ENCODE measurements at places on chromosomes 11 and 22. TPM values are rescaled to one million over a fixed set of nuclear protein-coding genes. Genes with fewer than 3 reads are reported as not detected.
A peak's percentile ranks its signal among the peaks of the same experiment; 100 is the strongest.

GRCh38 chr11:94501522-94501921 is 7.7 kb downstream of the ANKRD49 start:
- DNase-seq = no peak

The TP53I11 gene
- total RNA-seq = 23.7 TPM

The CHADL gene
- not detected for total RNA-seq

DNA sequence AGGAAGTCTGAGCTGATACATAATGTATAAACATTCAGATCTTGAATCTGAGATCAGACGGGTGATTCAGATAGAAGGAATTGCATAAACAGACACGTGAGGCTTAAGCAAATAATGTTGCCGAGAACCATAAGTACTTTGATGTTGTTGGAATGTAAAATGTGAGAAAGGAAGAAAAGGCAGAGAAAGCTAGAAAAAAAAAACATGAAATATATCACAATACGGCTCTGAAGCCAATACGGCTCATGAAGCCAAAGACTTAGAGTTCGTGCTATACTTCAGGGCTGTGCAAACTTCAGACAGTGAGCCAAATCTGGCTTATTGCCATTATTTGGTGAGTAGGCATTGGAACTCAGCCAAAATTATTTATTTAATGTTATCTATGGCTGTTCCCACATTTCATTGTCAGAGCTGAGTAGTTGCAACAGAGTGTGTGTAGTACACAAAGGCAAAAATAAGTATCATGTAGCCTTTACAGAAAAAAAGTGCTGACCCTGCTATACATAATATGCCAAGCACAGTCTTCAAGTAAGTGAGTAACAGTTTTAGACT is 673.3 kb downstream of the CNTN5 start:
- peak; percentile 38 for DNase-seq

GRCh38 chr11:6411594-6412031 is 7.3 kb downstream of the APBB1 start:
- no peak for DNase-seq

DNA sequence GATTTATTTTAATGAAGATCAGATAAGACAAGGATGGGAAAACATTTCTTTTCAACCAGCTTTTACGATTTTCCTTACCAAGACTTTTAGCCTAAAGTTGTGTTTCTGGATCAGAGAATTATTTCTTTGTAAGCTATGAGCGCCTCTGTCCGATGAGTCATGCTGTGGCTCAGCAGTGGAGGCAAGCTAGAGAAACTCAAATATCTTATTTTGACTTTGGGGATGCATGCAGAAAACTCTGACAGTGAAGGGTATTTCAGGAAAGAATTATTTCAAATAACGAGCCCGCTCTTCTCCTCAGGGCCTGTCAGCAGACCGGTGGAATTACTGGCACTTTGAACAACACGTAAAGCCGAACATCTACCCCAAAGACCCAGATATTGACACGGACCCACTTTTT is 77.9 kb upstream of the OR5AK2 start:
- peak; percentile 46 for DNase-seq

The USP2 gene
- total RNA-seq = 0.17 TPM

DNA sequence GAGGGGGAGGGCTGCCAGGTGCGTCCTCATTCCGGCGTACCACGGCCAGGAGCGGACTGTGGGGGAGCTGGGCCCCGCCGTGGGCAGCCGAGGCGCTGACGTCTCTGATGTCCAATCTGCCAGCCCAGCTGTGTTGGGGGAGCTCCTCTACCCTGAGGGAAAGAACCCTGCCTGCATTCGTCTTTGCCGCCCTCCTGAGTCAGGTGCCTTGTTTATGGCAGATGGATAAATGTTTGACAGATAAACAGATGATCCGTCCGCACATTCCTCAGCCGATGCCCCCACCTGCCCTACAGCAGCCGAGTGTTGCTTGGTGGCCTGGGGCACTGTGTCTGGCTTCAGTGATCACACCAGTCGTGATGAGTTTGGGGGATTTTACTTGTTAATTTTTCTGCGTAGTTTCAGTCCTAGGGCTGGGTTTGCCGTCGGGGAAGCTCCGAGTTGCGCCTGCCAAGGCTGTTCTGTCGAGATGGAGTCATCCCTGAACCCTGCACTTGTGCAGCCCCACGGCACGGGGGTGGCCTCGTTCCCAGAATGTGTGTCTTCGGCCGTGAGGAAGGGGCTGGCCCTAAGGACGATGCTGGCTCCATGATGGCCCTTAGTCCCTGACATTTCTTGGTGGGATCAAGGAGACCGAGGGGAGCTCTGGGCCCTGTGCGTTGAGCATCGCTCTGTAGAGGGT is 1083.9 kb downstream of the BRD1 start:
- no peak for DNase-seq

The PKP3 gene
- 44.0 TPM for total RNA-seq

GRCh38 chr11:67492801-67493547 is 10.1 kb downstream of the AIP start:
- DNase-seq = no peak

The TEX12 gene
- total RNA-seq = not detected

DNA sequence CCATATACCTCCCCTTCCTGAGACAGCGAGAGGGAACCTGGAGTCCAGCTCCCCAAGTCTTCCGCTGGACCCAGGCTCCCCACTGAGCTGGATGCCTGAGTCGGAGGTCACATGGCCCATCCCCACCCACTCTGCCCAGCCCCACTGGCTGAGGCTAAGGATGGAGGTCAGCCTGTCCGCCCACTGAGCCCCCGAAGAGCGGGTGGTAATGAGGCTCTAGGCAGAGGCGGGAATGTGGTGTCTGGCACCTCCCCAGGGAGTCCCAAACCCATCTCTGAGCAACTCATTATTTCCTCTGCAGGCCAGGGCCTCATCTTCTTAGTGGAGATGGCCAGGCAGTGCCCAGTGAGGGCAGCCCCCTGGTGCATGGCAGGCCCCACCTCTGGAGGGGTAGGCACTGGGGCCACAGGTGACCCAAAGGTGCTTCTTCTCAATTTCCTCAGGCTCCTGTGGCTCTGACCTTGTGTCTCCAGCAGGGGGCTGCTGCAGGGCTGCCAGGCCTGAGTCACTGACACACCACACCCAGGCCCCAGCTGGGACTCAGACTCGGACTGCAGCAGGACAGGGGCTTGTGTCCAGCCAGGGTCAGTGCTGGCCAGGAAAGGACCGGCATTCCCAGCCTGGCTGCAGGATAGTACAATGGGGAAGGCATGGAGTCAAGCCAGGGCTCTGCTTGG is 10.2 kb upstream of the PDE2A start:
- peak; percentile 78 for DNase-seq

GRCh38 chr22:44745853-44746789 is 6.3 kb upstream of the ARHGAP8 start:
- DNase-seq = no peak

The C1QTNF4 gene
- not detected for total RNA-seq

The GALNT18 gene
- total RNA-seq = 5.7 TPM

The SLC22A9 gene
- total RNA-seq = not detected

The WNT7B gene
- 4.5 TPM for total RNA-seq

DNA sequence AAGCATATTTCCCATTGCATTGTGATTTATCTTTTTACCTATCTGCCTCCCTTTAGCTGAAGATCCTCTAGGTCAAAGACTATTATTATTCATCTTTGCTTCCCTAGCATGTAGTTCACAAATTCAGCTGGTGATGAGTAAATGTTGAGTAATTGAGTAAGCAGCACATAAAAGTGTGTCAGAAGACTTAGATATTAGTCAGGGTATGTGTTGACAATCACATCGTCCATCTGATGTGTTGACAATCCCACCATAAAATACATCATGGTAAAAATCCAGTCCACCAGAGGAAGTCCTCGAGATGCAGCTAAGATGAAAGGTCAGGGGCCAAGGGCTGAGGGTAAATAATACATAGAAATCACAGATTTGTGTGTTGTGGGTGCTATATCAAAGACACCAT is 22.9 kb upstream of the ABTB2 start:
- DNase-seq = peak; percentile 81

DNA sequence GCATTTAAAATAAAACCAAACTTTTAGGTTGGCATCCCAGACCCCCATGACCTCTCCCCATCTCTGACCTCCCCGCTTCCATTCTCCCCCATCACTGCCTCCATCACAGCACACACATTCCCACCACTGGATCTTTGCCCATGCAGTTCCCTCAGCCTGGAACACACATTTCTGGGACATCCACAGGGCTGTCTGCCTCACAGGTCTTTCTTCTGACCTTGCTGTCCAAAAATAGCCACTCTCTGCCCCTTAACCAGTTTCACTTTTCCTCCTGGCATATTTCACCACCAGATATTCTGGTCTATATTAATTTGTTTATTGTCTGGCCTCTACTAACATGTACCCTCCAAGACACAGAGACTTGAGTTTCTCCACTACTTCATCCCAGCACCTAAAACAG is 75.2 kb upstream of the PRDM11 start:
- DNase-seq = no peak

DNA sequence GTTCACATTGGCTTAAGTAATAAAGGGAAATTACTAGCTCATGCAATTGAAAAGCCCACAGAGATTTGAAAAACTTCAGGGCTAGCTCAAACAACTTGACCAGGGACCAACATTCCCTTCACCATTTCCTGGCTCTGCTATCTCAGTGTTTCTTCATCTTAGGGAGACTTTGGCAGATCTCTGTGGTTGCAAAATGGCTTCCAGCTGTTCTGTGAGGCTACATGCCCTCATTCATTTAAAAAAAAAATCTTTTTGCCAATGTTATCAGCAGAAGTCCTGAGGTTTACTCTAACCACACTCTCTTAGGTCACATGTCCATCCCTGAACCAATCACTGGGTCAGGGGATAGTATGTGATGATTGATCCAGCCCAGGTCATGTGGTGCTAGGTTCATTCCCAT is 13.9 kb upstream of the RASSF10 start:
- no peak for DNase-seq

GRCh38 chr11:33753304-33753967 is 17.2 kb upstream of the CD59 start:
- peak; percentile 39 for DNase-seq

DNA sequence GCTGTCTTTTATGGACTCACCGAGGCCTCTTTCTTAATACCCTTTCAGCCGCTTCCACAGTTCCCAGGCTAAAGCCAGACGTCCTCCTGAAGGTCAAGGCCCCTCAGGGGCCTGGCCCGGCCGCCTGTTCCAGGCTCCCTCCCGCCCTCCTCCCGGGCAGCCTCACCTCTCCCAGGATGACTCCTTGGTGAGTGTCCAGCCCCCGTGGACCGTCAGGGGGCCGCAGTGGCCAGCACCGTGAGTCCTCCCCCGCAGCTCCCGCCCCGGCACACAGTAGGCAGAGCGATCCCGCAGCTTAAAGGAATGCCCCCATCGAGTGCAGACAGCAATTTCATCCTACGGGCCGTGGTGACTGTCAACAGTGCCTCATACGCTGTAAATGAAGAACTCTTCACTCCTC is 32.9 kb downstream of the ELFN2 start:
- no peak for DNase-seq

The LMO2 gene
- total RNA-seq = 0.98 TPM

The CCDC89 gene
- total RNA-seq = 13.6 TPM

DNA sequence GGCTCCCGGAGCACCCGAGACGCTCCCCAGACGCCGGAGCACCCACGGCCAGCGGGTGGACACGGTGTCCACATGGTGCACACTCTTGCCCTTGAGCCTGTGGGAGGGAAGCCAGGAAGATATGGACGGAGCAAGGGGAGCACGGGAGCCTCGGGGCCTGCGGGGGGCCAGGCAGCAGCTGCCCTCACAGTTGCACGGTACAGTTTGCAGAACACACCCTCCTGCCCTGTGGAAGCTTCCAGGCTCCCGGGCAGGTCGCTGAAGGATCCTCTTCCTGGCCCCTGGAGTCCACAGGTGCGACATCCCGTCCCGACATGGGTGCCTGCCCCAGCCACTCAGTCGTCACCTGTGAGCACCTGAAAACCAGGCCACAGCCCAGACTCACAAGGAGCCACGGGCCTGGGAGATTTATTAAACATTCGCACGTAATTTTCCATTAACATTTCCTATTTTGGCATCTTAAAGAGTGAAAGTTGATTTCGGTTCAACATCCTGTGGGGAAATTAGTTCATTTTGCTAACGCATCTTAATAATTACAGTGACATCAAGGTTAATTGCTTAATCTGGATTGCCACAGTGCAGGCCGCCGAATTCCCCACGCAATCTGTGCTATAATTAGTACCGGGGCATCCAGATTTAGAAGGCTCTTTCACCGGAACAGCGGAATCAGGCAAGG is 253.3 kb downstream of the BRD1 start:
- no peak for DNase-seq

DNA sequence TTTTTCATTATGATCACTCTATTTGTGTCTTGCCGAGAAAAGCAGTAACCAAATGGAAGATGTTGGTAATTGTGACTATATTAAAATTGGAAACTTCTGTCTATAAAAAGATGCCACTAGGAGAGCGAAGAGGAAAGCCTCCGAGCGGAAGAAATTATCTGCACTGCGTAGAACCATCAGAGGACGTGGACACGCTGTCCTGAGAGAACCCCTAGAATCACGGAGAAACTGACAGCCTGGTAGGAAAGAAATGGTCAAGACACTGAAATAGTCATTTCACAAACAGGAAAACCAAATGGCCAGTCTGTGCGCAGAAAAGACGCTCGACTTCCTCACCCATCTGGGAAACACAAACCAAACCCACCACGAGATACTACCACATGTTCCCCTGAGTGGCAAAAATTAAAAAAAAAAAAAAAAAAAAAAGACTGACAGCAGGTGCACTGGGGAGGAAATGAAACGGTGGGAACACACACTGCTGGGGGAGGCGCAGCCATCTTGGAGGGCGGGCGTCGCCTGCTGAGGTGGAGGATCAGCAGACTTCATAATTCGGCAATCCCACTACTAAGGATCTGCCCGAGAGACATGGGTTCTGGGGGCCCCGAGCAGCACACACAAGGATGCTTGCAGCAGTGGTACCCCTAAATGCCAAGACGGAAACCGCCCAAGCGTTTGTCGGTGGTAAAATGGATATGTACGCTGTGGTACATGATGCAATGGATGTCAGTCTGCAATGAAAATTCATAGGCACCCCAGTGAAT is 21.3 kb downstream of the IFITM10 start:
- DNase-seq = no peak

GRCh38 chr11:33094157-33094556 is 54.8 kb downstream of the TCP11L1 start:
- no peak for DNase-seq

GRCh38 chr11:124209824-124210357 is 26.7 kb downstream of the OR10D3 start:
- no peak for DNase-seq

DNA sequence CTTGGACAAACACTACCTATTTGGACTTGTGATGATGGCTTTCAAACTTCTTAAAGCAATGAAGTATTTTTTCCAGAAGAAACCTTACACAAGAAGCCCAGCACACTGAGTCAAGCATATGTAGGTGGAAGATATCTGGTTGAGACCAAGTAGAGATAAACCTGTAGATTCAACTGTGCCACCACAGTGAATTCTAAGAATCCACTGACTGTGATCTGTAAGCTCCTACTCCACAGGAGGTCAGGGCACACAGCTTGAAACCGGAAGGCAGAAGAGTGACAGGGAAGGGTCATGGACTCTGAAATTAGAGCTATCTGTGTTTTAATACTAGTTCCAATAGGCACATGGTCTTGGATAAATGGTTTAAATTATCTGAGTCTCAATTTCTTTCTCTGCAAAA is 404.5 kb downstream of the ETS1 start:
- DNase-seq = peak; percentile 8

- no peak for DNase-seq
These were observed 104.6 kb downstream of the ATG16L2 start for GRCh38 chr11:72918851-72919250.
